ENCODE measurements at places on chromosomes 12 and 14.

DNA sequence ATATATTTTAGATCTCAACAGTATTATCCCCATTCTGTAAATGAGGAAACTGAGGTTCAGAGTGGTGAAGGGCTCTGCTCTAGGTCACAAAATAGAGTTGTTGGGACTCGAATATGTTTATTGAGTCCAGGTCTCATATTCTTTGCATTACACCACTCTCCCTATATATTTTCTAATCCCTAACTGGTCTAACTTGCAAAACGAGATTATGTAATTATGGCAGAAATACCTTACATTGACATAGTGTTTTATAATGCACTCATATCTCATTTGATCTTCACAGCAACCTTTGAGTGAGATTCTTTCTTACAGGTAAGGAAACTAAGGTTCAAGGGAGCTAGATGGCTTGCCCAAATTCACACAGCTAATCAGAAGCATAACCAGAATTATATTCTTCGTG, 106.9 kb upstream of the LRIG3 start:
- no peak for DNase-seq

DNA sequence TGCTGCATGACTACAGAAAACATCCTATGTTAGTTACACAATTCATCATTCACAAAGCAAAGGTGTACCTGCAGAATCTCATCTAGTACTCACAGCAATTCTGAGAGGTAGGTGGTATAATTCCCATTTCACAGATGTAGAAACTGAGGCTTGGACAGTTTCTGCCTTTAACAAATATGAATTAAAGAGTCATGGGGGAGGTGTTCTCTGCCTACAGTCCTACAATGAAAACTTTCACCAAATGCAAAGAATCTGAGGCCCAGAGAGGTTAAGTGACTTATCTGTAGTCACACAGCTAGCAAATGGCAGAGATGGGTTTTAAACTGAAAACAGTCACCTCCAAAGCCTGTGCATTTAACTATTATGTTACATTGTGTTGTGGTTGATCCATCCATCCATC, 171.6 kb upstream of the WSCD2 start:
- no peak for DNase-seq

DNA sequence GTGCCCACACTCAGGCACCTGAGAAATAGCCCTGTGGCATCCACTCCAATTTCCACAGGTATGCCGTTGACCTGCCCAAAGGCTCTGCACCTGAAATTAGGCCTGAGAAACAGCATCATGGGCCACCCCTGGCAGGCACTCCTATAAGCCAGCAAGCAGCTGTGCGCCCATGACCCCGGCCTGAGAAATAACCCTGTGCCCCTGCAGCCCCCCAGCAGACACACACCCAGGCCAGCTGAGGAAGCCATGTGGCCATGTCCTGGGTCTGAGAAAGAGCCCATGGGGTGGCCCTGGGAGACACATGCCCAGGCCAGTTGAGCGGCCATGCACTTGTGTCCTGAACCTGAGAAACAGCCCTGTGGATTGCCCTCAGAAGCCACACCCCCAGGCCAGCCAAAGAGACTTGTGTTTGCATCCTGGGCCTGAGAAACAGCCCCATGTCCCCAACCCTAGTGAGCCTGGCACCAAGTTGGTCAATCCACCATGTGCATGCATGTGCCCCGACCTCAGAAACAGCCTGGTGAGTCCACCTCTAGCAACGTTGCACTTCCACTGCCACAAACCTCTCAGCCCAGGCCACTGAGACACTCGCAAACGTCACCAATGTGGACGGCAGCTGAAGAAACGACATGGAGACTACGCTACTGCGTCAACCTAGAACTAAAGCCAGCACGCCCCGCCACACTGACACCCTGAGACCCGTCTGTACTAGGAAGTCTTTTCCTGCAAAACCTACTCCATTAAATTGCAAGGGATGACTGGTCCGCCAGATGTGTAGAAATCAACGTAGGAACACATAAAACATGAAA, 411.9 kb downstream of the TMEM121 start:
- no peak for DNase-seq

DNA sequence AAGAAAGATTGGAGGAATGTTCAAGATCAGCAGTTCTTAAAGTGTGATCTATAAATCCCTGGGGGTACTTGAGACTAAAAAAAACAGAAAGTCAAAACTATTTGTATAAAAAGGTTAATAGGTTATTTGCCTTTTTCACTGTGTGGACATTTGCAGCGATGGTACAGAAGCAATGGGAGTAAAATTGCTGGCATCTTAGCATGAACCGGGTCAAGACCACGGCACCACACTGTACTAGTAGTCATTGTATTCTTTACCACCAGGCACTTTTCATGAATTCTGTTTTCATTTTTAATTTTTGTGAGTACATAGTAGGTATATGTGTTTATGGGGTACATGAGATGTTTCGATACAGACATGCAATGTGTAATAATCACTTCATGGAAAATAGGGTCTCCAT, 126.2 kb downstream of the IPO8 start:
- DNase-seq = no peak

GRCh38 chr14:67819563-67820421, at the start of gene RAD51B:
Gene RAD51B, plus strand, starts transcription at chr14:67819779.
- peak; percentile 74 for DNase-seq

DNA sequence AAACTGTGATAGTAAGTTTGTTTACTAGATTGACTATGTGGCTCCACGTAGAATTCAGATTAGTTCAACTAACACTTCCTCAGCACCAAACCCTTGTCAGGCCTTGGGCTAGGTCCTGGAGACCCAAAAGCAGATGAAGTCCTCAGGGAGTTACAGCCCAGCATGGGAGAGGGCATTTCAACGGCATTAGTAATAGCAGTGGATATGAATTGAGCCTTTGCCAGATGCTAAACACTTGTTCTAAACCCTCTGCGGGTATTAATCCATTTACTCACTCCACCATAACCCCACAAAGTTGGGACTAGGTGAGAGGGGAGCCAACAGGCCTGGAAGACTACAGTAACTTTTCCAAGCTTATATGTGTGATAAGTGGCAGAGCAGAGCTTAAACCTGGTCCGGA, 714.6 kb downstream of the DIO2 start:
- DNase-seq = no peak

DNA sequence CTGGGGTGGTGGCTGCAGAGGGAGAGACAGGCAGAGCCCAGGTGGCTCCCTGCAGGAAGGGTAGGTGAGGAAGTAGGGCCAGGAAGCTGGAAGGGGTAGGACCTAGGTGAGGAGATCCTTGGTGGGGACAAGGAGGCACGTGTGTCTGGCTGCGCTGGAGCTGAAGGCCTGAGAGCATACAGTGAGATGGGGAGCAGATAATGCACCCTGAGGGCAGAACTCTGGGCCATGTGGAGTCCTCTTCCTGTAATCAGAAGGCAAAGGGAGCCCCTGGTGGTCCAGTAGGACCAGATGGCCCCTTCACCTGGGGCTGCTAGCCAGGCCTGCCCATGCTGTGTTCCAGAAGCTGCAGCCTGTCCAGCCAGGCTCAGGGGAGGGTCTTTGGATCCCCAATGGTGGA, 15.3 kb upstream of the KRT80 start:
- no peak for DNase-seq

DNA sequence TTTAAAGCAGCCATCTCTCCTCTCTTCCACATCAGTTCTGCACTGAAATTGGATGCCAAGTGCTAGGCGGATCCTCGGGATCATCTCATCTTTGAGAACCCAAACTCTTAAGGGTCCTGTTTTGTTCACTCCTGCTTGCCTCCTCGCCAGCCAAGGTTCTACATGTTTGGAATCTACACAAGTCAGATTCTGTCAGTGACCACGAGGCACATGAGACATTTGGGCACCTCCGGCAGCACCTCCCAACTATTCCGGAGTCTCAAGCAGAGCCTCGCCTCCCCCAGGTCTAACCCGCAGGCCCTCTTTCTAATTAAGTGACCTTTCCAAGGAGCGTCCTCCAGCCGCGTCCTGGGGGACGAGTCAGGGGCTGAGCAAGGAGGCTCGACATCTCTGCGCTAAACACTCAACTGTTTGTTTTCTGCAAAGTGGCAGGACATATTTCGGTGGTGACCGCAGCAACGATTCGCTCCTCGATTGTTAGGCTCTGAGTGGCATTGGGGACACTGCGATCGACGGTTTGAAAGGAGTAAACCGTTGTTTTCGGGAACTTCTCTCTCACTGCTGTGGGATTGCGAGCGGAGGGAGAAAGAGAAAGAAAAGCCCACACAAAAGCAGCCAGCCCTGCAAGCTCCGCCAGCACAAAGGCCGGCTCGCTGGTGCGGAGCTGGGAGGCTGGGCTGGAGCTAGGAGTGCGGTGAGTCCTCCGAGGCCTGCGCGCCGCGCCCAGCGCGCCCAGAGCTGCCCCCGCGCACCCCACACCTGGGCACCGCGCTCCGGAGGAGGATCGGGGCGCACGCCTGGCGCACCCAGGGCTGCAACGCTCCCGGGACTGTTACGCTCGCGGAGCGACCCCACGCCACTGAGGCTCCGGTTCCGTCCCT, 640 bp downstream of the ARMH4 start:
- no peak for DNase-seq

- no peak for DNase-seq
These were observed 75.2 kb upstream of the TBX5 start for GRCh38 chr12:114481200-114481535.

DNA sequence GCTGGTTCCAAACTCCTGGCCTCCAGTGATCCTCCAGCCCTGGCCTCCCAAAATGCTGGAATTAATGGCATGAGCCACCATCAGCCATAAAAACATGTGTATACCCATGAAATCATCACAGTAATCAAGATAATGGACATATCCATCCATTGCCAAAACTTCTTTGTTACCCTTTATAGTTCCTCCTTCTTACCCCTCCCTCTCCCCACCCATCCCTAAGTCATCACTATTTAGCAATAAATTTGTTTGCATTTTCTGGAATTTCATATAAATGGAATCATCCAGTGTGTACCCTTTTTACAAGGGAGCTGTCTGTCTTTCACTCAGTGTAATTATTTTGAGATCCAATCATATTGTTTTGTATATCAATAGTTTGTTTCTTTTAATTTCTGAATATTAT, 42.4 kb downstream of the RPH3A start:
- DNase-seq = no peak

GRCh38 chr12:129162805-129163204, 309.5 kb downstream of the GLT1D1 start:
- DNase-seq = no peak

DNA sequence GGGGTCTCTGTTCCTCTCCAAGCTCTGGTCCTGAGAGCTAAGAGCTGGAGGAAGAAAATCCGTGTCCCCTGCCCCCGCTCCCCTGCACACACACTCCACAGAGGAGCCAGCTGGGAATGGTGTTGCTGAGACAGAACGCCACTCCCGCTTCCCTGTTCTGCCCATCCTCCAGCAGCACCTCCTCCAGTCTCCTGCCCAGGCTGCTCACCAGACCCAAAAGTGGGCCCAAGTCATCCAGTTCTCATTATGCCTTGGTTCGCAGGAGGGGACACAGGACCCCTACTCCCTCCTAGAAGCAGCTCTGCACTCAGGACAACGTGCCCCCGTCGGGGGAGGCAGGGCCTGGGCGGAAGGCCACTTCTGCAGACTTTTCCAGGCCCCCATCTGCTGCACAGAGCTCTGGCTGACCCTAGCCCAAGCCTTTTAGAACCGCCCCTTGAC, 830 bp upstream of the TRMT61A start:
- no peak for DNase-seq

DNA sequence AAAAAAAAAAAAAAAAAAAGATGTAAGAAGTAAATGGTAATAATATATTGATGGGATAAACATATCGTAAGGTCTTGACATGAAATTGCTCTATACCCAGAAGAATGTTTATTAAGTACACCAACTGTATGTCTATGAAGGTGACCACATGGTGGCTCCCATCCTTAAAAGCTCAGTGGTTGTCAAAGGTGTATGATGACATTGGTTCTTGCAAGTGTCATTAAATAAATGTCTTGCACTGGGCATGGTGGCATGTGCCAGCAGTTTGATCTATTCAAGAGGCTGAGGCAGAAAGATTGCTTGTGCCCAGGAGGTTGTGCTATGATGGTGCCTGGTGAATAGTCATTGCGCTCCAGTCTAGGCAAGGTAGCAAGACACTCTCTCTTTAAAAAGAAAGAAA, 10.4 kb downstream of the CCT2 start:
- no peak for DNase-seq
